ENCODE measurements at places on chromosomes 4 and X.

DNA sequence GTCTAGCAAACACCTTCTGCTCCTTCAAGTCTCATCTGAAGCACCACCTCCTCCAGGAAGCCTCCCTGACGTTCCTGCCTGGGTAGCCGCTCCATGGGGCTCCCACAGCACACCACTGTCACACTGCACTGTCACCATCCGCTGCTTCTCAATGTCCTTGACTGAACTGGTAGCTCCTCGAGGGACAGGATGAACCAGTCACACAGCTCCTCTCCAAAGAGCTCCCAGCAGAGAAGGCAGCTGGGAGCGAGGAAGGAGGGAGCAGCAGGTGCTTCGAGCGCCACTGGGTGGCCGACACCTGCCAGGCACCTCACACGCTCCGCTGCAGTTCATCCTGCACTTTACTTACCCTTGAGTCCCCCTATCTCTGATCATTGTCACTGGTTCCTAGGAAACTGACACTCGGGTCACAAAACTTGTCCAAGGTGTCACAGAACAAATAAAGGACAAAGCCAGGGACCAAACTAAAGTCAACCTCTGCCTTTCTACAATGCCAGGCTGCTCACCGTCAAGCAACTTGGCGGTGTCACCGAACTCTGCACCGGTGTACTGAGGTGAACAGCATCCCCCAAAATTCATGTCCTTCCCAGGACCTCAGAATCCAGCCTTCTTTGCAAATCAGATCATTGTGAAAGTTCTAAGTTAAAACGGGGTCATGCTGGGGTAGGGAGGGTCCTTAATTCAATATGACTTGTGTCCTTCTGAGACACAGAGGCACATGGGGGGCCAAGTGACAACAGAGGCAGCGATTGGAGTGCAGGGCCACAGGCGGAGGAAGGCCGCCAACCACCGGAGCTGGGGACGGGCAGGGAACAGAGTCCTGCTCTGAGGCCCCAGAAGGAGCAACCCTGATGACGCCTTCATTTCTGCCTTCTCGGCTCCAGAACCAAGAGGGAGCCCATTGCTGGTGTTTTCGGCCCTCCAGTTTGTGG lies 5.5 kb upstream of the S100P start:
- no peak for DNase-seq

DNA sequence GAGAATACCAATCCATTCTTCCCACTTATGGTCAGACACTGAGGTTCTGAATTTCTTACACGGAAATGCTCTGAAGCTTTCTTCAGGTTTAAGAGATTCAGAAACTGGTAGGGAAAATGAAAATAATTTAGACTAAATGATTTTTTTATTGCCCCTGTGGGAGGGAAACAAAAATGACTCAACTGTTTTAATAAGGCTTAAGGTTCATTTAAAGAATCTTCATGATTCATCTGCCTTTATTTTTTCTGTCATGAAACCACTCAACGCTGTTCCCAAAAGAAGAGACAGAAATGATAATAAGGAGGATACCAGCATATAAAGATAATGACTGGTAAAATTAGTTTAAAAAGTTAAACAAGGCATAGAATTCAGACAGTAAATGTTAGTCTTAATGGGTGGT lies 39.3 kb upstream of the FAM47B start:
- no peak for DNase-seq

- no peak for DNase-seq
These were observed 266.6 kb downstream of the MID1IP1 start for GRCh38 chrX:39067866-39068265.

DNA sequence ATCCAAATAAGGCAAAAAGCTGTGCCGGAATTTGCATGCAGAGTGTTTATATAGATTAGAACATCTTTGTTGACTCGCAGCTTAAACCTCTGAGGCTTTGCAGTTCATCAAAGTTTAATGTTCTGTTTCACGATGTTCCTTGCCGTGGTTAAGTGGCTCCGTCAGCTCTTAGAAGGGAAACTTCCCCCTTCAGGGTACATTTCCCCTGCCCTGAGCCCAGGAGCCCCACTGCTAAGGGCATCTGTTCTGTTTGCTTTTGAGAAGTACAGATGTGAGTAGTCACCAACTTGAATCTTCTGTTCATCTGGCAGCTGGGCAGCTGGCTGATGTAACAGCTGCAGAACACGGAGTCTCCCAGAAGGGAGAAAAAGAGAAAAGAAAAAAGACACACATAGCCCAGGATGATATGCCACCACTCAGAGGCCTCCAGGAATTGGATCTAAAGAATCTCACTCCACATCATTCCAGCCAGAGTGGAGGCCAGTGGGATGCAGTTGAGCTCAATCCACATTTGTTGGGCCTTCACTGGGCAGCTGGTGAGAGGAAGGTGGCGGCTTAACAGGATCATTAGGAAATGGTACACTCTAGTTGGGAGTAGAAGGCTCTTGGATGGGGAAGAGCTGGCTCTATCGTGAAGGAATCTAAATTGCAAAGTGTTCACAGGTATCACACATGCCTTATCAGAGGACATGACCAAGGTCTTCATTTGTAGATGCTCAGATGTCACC lies 178.7 kb upstream of the RBPJ start:
- DNase-seq = peak; percentile 62

DNA sequence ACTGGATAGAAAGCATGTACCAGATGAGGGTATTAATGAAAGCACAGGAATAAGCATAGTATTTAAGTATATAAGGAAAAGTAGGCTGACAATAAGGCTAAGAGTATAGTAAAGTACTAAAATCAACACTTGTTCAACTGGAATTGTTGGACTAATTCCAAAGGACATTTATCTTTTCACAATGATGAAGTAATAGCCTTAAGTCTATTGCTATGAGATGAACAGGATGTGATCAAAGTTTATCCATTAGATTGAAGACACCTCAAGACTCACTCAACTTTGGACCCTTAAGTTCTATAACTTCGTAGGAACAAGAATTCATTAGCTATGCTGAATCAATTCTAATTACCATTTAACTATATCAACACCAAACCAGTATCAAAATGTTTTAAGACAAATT lies 7.6 kb downstream of the MAD2L1 start:
- no peak for DNase-seq

GRCh38 chr4:174707051-174707676 lies 121.9 kb downstream of the GLRA3 start:
- no peak for DNase-seq

GRCh38 chrX:106415276-106415895 lies 196.4 kb upstream of the RADX start:
- no peak for DNase-seq

DNA sequence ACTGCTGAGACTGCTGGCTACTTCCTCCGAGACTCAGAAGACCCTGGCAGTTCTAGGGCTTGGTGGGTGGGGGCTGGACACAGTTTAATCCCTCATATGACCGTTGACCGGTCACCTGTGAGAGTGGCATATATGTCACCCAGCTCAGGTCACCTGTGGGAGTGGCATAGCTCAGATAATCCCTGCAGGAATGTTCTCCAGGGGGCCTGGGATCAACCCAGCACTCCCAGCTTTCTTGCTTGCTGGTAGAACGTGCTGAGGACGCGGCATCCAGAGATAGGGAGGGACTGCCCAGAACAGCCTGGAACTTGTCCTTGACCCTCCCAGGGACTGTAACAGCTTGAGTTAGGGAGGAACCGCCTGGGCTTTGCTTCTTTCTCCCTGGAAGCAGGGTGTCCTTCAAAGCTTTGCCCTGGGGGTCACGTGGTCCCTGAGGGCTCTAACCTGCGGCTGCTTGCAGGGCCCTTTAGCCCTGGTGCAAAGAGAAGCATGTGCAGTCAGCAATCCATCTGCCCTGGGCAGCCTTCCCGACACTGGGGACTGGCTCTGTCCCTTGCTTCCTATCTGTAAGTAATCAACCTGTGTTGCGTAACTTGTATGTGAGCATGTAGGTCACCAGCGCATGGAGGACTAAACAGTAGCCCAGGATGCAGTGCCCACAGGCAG lies 55.3 kb downstream of the ZFYVE28 start:
- peak; percentile 88 for DNase-seq

GRCh38 chr4:110998320-110998719 lies 375.4 kb upstream of the PITX2 start:
- no peak for DNase-seq

GRCh38 chr4:100461807-100462605 lies 55.8 kb downstream of the EMCN start:
- DNase-seq = no peak

DNA sequence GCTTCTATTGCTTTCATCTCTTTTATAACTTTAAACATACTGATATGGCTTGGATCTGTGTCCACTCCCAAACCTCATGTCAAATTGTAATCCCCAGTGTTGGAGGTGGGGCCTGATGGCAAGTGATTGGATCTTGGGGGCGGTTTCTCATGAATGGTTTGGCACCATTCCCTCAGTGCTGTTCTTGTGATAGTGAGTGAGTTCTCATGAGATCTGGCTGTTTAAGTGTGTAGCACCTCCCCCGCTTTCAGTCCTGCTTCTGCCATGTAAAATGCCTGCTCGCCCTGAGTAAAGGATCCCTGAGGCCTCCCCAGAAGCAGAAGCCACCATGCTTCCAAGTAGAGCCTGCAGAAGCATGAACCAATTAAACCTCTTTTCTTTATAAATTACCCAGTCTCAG lies 17.7 kb downstream of the MND1 start:
- DNase-seq = no peak

GRCh38 chrX:116272861-116273260 lies 102.3 kb downstream of the AGTR2 start:
- no peak for DNase-seq

DNA sequence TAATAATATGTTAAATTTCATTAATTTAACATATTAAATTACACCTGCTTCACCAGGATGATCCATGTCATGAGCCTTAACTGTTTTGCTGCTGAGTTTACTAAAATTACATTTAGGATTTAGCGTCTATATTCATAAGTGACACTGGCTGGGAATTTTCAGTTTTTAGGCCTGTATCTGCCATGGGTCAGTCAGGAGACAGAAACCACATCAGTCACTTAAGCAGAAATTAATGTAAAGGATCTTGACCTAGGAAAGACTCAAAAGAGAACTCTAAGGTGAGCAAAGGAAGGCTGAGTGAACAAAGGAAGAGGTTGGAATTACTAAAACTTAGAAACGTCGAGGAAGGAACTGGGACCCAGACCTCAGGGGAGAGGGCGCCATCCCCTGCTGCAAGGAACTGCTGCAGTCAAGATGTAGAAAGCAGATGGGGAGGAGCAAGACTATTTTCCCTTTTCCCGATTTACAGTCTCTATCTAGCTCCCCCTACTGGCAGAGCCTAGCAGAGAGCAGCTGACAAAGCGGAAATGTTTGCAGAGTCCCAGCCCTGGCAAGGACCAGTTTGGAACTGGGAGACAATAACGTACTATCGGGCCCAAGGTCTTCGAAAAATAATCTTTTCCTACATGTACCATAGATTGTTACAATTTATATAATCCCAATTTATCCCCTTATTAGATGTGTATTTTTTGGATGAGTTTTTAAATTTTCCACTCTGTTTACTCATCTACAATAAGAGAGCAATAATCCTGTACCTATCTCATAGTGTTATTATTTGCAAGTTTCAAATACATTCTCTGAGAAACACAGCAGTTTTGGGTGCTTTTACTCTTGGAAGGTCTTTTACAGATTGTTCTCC lies 22.6 kb upstream of the RBBP7 start:
- peak; percentile 62 for DNase-seq

DNA sequence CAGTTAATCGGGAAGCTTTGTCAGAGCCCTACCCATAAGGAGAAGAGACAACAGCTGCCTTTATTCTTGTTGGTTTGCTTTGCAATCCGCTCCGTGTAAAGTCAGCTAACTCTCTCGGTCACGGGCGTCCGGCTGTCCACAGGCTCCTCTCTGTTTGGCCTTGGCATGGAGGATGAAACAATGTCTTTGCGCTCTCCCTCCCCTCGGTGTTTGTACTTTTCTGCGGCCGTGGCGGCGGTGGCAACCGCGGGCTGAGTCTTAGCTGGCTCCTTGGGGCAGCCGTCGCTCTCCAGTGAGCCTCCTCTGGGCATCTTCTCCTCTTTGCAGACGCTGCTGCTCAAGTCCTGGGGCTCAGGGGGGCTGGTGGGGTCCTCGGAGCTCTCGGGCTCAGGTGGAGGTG lies 10.6 kb upstream of the IRAK1 start:
- no peak for DNase-seq

- DNase-seq = no peak
These were observed 255.6 kb upstream of the UGT8 start for GRCh38 chr4:114343015-114343414.

DNA sequence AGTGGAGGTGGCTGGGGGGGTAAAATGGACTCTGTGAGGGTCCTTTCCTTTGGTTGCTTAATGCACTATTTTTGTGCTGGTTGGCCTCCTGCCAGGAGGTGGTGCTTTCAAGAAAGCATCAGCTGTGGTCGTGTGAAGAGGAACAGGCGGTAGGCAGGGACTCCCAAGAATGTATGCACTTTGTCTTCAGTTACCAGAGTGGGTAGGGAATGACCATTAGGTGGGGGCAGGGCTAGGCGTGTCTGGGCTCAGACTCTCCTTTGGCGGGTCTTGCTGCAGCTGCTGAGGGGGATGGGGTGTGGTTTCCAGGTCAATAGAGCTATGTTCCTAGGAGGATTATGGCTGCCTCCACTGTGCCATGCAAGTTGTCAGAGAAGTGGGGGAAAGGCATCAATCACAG lies 509.0 kb downstream of the PCDH19 start:
- no peak for DNase-seq

DNA sequence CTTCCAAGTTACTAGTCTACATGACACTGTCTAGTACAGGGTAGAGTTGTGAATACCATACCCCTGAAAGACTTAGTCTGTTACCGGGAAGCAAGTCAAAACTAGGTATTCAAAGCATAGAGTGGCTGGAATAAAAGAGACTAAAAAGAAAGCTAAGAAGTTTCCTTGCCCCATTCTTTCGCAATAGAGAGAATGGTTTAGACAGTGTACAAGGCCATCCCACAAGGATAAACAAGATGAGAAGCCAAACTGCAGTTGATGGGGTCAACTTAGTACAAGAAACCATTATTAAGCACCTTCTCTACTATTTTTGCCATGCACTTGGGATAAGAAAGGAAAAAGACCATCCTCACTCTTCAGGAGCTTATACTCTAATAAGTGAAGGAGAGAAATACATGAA lies 30.3 kb downstream of the AMMECR1 start:
- DNase-seq = no peak

GRCh38 chrX:109813236-109813635 lies 80.2 kb upstream of the ACSL4 start:
- no peak for DNase-seq

DNA sequence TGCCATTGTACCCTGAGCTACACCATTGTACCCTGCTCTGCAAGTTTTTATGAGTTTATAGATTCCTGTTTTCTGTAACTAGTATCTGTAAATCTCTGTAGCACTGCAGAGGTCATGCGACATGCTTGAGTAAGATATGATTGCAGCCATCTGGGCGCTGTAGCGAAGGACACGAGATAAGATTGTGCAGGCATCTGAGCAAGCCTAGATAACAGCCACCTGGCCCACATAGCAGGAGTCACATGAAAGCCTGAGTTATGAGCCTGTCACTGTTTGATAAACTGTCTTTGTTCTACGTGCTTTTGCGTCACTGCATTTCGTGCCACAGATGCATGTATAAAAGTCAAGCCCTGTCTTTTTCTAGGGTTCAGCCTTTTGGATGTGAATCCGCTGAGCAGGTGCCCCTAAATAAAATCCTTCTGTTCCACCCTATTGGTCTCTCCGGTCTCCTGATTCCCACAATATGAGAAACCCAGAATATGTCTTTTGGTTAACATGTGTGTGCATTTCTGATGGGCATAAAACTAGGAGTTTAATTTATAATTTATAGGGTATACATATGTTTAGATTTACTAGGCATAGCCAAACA lies 327.6 kb upstream of the MAOA start:
- no peak for DNase-seq

- DNase-seq = peak; percentile 99
These were observed at the start of gene HNRNPD for GRCh38 chr4:82373816-82374625. TSS of gene HNRNPD (minus strand) at chr4:82373991. CDS start at chr4:82373678, 313 bp downstream.

- no peak for DNase-seq
These were observed 279.7 kb upstream of the SLC7A11 start for GRCh38 chr4:138521809-138522208.

GRCh38 chr4:74486905-74487304 lies 42.0 kb downstream of the AREG start:
- no peak for DNase-seq
